Esophagus squamous epithelium (tissue), 5 donors: ENCODE measurements at places on chromosomes 16 and 17.
A peak's percentile ranks its signal among the peaks of the same experiment; 100 is the strongest.

DNA sequence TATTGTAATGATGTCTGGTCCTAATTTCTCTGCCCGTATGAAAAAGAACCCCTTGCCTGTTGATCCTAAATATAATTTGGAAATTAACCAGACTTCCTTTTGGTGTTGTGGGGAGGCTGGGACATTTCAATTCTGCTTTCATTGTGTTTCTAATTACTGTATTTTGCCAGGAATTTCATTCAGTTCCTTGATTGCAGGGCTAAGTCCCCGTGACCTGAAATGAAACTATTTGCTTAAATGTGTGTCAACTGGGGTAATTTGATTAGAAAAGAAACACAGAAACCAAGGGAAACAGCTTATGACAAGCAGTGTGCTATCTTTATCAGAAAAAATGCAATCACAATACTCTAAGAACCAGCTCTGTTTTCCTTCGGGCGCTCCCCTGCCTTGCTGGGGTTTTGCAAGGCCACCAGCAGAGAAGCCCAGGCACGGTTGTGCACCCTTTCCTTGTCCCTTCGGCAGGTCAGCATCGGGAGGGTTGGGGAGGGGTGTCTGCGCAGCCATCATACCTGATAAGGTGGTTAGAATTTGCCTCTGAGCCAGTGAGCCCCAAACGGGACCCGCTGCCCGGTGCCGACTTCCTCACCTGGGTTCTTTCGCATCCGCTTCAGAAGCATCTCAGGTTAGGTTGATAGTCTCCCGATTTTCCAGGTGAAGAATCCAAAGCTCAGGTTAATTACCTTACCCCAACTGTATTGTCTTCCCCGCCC is 19.4 kb downstream of the KLHL36 start:
- no peak overlapping the region for H3K27ac ChIP-seq
- H3K4me1 ChIP-seq: no peaks in the 10 kb centered on the region
- H3K4me3 ChIP-seq: no peak overlapping the region

GRCh38 chr17:39951924-39952679 is 10.7 kb upstream of the GSDMA start:
- no peak for DNase-seq
- H3K36me3 ChIP-seq: no peaks in the 10 kb centered on the region
- H3K27ac ChIP-seq: peak overlapping the region; percentile 66

GRCh38 chr16:68826652-68827051 is 16.7 kb upstream of the TANGO6 start:
- H3K4me1 ChIP-seq: no peaks in the 10 kb centered on the region
- no peaks in the 10 kb centered on the region for H3K36me3 ChIP-seq
- DNase-seq: no peak
- H3K27me3 ChIP-seq: no peaks in the 10 kb centered on the region
- no peak overlapping the region for H3K4me3 ChIP-seq
- H3K27ac ChIP-seq: no peak overlapping the region

- H3K27ac ChIP-seq: no peak overlapping the region
- H3K36me3 ChIP-seq: no peaks in the 10 kb centered on the region
These were observed 158.1 kb downstream of the CYLD start for GRCh38 chr16:50899951-50900350.

DNA sequence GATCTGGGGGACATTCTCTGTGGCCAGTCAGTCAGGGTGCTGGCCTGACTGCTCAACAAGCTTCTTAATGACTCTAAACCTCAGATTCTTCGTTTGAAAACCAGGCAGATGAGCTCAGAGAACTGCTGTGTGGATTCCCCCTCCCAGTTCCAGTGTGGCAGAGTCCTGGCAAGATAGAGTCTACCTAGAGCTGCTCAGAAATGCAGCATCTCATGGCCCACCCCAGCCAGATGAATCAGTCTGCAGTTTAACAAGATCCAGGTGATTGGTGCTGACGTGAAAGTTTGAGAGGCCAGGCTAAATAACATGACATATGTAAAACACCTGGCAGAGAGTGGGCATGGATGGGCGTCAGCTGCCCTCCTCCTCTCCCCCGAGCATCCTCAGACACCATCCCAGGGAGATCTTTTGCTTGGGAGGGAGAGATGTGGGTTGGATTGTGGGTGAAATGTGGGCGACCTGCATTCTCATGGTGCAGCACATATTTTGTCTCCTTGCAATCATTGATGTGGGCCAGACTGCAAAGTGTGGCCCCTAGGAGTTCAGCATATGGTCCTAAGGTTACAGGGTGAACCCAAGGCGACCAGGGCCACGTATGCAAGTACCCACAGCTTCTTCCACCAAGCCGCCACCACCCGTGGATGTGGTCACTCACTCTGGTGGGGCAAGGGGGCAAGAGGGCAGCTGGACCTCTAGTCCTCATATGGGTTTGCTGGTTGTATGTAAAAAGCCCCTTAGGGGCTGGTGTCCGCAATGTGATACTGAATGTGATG is 19.5 kb downstream of the SOCS3 start:
- H3K27ac ChIP-seq: peak overlapping the region; percentile 95
- no peaks in the 10 kb centered on the region for H3K36me3 ChIP-seq
- no peaks in the 10 kb centered on the region for H3K27me3 ChIP-seq
- DNase-seq: no peak
- H3K4me3 ChIP-seq: no peak overlapping the region
